ENCODE measurements at places on chromosomes 16 and 17.

GRCh38 chr16:58280846-58281301, 14.0 kb downstream of the PRSS54 start:
- DNase-seq, result no peak

DNA sequence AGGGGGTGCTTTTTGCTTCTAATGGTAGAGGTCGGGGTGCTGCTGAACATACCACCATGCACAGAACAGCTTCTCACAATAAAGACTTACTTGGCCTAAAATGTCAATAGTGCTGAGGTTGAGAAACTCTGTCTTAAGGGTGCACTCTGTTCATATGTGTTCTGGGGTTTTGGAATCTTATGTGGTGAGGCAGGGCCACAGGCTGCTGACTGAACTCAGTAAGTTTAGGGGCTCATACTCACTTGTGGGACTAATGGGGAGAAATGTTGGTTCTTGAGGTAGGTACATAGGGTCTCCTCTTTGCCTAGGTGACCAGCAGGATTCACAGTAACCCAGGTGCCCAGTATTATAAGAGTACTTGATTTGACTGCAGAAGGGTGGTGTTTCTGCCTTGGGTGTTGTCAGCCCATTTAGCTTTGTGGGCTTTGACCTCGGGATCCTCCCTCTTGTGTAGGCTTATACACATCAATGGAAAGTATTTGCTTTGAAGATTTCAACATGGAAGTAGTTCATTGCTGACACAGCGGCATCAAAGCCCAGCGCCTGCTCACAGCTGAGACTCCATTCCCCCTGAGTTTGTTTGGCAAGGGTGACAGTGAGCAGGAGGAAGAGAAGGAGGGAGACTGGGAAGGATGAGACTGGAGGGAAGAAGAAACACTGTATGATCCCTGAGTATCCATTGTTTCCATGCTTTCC, 17.2 kb downstream of the SLC7A6 start:
- DNase-seq, result no peak

- no peak for DNase-seq
Observed at GRCh38 chr17:43373356-43373755, 25.4 kb upstream of the ARL4D start.

DNA sequence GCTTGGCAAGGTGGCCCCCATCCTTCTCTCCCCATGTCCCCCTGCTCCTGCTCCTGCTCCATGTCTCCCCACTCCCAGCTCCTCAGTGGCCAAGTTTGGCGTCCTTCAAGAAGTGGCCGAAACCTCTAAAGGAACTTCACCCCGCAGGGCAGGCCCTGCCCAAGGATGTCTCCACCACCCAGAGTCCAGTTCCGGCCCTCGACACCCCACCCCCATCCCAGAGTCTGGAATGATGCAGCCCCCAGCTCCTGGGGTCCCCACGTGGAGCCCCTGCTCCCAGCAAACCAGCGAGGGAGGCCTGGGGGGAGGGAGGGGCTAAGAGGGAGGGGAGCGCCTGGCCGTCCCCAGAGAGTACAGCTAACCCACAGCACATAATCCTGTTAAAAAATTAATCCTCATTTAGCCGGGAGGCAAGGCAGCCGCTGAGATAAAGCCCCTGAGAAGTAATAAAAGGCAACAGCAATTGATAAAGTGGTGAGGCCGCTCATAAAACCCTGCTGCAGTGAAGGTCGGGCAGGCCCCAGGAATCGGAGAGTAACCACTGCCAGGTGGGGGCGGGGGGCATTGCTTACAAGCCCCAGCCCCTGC, 9.9 kb upstream of the ENPP7 start:
- peak; percentile 98 for DNase-seq

DNA sequence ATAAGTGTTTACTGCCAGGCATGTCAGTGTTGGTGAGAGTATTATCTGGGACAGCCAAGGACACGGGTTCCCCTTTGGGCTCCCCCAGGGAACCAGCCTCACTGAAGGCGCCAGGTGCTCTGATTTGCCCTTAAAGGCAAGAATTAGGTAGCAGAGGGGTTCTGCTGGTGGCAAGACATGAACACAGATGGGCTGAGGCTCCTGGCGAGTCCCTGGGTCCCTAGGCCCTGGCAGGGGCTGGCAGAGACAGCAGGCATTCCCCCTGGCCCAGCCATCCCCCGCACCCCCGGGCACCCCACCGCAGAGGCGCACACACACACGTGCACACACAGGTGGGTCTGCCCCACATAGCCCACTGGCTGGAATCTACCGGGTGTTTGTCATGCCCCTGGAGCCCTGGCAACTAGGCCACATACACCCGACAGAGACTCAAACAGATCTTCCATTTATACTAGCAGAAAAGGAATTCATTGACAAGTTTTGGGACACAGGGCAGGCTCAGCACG, 153.3 kb downstream of the C16orf78 start:
- peak; percentile 29 for DNase-seq

DNA sequence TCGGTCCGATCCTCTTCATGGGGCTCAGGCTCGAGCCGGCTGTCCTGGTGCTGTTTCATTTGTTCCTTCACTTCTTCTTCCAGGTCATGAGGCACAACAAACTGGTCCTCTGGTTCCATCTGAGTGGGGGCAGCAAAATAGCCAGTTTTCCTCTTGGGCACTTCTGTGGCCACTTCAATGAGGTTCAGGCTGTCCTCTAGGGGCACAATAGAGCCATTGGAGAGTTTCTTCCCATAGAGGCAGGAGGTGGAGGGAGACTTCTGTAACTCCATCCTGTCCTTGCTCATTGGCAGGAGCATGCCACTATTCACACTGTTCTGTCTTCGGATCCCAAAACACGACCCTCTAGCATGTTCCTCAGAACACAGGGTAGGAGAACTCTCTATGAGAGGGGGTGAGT, 22.9 kb downstream of the MARVELD3 start:
- no peak for DNase-seq

GRCh38 chr17:80393241-80393890, 21.6 kb upstream of the ENDOV start:
- no peak for DNase-seq

DNA sequence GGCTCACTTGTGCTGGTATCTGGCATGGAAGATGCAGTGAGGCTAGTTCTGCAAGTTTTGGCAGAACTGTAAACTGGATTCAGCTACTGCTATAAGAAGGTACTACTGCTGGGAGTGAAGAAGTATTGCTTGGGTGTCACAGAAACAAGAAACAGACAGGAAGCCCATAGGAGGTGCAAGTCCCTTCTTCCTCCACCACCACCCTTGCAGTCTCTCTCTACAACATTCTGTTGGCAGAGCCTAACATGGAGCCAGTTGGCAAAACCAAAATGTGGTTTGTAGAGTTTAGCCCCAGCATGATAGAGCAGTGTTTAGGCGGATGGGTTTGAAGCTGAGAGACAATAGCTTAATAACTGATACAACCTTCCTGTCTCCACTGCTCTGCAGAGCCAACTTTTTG, 72.6 kb downstream of the NLK start:
- DNase-seq, result no peak

GRCh38 chr16:80120899-80121521, 419.8 kb upstream of the DYNLRB2 start:
- no peak for DNase-seq

- DNase-seq, result no peak
Observed at GRCh38 chr17:34366529-34367107, 3.6 kb upstream of the CCL1 start.

DNA sequence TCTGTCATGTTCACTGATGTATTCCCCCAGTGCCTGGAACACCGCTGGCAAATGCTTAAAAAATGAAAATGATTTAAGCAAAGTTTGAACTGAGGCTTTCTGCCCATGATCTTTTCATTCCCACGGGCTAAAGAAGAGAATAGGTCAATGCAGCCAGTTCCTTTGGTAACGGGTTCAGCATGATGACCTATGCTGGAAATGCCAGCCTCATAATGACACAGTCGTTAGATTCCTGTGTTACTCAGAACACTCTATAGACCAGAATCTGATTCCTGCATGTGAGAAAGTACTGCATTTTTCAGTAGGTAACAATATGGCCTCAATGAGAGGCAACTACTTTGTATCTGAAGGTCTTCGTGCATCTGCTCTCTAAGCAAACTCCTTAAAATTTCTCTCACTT, 19.1 kb upstream of the LIMD2 start:
- DNase-seq, result no peak

DNA sequence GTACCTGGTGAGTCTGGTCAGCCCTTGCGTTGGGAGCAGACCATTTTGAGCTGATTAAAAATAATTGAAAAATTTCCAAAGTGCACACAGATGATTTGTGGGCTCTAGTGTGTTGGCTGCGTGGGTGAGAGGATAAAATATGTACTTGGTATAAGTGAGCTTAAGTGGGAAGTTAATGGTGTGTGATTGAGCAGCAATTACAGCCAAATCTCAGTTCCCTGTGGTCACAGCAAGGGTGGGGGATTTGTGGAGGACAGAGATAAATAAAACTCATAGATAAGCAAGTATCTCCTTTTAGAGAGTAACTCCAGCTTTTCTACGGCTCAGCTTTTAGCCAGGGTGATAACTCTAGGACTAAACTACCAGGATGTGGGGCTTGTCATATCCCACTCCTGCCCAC, 390.4 kb downstream of the UTP18 start:
- DNase-seq, result no peak

- peak; percentile 56 for DNase-seq
Observed at GRCh38 chr17:17754719-17755686, 73.7 kb downstream of the RAI1 start.

DNA sequence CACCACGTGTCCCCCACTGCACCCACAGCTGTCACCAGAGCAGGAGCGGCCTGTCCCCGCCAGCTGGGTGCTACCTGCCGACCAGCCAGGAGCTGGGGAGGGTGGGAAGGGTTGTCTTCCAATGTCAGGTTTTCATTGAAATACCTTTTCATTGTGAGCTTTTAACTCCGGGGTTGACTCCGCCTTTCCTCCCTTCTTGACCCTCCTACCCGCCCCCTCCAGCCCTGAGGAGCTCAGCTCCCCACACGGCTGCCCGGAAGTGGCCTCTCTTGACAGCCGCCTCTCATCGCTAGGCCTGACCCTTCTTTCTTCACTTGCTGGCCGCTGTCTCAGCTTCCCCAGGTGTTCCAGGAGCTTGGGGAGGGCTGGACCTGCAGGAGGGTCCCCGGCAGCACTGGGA, 21.2 kb upstream of the GNG13 start:
- DNase-seq, result no peak

DNA sequence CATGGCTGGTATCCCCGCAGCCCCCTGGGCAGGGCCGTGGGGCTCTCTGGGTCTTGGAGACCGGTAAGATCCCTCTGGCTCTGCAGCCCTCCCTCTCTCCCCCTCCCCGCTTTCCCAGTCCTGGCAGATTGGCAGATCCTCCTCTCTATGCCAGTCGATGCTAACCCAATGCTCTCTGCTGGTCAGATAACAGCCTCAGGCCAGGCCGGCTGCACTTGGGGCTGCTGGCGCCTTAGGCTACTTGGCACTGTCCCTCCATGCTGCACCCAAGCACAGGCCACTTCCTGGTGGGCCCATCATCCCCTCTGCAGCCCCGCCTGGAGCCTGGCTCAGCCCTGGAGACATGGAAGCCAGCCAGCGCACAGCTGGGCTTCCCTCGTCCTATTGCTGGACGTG, 81.7 kb downstream of the RTN4RL1 start:
- no peak for DNase-seq

GRCh38 chr17:40956401-40957254, 10.1 kb downstream of the KRT39 start:
- no peak for DNase-seq

DNA sequence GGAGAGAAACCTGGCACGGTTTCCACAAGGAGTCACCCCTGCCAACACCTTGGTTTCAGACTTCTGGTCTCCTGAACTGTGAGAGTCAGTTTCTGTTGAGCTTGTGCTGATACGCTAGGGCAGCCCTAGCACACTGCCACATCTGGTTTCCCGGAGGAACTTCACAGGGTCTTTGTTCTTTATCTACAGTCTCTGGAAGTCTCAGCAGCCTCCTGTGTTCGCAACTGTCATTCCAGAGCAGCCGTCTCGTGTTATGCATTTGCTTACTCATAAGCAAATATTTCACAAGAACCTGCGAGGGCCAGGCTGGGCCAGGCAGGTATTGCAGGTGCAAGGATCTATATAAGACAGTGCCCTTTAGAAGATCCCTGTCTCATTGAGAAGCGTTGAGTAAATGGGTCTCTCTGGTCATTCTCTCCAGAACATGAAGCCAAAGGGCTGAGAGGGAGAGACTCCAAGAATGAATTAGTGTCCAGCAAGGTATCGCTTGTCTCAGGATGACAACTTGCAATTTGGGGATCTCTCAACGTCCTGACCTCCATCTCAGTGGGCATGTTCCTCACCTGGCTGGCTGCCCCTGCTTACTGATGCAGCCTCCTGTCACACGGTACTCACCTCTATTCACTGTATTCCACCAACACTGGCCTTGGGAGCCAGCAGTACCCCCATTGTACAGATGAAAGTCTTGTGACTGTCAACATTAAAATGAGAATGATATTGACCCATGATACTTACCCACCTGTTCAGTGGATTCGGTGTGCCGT, 141.2 kb downstream of the WWOX start:
- DNase-seq, result no peak

- DNase-seq, result no peak
Observed at GRCh38 chr17:4187076-4187475, 44.1 kb downstream of the CYB5D2 start.

GRCh38 chr17:44310188-44310587, 1.8 kb downstream of the RUNDC3A start:
- DNase-seq, result no peak

DNA sequence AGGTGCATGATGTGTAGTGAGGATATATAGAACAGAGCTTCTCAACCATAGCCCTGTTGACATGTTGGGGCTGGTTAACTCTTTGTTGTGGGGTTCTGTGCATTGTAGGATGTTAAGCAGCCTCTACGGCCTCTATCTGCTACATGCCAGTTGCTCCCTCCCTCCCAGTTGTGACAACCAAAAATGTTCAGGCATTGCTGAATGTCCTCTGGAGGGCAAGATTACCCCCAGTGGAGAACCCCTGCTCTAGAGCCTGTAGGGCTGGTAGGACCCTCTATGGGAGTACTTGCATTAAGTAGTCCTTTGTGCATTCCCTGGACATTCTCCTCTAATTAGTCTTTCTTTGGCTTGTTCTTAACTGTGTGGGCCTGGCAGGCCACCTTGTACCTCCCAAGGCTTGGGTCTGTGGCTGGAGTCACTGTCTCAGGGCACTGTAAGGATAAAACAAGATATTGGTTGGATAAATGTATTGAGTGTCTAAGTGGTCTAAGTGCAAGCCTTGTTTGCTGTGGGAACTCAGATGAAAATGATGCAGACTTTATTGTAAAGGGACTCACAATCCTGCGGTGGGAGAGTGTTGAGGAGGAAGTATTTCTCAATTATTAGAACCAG, 19.8 kb upstream of the MYO1D start:
- no peak for DNase-seq

- no peak for DNase-seq
Observed at GRCh38 chr16:86217891-86218270, 292.4 kb upstream of the FOXF1 start.
